Cortex of kidney (tissue), 1 donor: ENCODE measurements at places on chromosomes 12 and 14.

DNA sequence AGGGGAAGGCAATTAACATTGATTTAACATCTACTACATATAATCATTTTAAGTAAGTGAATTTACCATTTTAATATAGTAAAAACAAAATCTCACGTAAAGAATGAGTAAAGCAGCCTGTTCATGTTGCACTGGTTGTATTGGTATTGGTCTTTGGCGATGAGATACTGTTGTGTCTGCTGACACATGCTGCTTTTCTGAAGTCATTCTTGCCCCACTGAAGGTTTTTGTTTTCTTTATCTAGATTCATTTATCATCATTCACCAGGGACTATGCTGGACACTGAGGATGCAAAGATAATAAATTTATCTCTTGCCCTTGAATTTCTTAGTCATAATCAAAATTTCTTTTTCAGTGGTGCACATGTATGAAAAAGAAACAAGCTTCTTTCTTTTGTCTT is 246.2 kb upstream of the NPAS3 start:
- no peak for DNase-seq

GRCh38 chr14:36217027-36217426 is 40.5 kb upstream of the PTCSC3 start:
- no peak for DNase-seq

DNA sequence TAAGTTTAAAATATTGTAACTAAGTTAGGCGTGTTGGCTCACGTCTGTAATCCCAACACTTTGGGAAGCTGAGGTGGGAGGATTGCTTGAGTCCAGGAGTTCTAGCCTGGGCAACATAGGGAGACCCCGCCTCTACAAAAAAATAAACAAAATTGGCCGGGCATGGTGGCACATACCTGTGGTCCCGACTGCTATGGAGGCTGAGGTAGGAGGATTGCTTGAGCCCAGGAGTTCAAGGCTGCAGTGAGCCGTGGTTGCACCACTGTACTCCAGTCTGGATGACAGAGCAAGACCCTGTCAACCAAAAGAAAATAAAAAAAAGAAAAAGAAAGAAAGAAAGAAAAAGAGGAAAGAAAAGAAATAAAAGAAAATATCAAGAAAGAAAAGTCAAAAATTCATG is 72.5 kb downstream of the TSPAN11 start:
- no peak for DNase-seq

- no peak for DNase-seq
Measured at GRCh38 chr12:118325081-118325480, 47.6 kb downstream of the TAOK3 start.

DNA sequence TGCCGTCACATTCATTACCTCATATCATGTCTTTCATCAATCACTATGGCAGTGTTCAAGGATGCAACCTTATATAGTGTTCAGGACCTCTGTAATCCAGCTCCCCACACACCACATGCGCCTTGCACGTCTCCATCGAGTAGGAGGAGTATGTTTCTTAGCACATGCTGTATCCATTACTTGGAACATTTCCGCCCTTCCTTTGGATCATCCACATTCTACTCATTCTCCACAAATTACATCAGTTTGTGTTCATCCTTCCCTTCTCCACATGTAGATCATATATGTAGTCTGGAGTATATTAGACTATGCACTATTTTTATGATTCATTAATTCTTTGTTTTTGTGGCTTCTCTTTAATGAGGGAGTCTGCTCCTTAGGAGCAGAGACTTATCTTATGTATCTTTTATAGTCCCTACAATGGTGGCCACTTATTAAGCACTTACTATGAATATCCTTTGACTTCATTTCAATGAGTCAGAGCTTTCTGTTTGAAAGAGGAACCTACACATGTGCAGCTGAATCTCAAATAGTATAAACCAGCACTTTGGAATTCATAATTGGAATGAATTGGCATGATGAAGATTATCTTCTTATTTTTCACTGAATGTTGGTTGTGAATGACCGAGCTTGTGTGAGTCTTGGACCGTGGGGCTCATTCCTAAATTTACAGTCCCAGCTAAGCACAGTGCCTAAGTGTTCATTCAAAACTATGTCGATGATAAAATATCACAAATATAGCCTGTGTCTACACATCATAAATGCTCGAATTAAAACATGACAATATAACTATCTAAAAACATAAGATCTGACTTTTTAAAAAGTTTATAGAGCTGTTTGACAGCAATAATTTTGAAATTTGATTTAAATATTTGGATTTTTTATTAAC is 30.2 kb upstream of the NPAS3 start:
- no peak for DNase-seq

GRCh38 chr14:26870722-26871617 is 273.1 kb upstream of the NOVA1 start:
- no peak for DNase-seq

DNA sequence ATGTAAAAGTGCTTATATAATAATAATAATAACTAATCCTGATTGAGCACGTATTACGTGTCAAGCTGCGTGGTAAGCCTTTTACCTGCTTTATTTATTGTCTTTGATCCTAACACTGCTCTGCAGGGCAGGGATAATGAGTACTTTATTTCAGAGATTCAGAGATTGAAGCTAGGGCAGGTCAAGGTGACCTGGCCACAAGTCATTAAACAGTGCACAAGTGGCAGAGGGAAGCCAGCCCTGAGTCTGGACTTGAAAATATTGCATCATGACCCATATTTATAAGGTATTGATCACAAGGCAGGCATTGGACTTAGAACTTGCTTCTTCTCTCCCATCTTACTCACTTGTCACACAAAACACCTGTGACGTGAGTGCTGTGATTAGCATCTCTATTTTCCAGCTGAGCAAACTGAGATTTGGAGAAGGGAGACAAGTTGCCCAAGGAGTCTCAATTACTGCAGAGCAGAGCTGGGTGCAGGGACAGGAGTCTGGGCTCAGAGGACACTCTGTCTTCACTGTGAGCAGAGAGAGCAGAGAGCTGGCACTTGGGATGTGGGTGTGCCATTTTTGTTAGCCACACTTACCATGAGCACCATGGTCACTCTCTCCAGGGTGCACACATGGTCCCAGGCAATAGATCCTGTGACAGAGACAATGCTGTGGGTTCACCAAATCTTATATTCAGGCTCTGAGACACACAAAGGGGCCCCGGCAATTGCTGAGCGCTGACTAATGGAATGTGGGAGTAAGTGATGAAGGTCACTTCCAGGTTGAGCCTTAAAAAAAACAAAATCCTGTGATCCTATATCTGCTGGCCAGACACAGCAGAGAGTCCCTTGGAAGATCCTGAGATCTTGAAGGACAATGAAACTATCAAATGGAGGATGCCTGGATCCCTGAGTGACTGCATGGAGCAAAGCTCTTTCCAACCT is 113.2 kb upstream of the MED13L start:
- DNase-seq, result no peak

GRCh38 chr12:41514021-41514777 is 326.1 kb downstream of the PDZRN4 start:
- no peak for DNase-seq

GRCh38 chr12:94798113-94798512 is 147.8 kb upstream of the TMCC3 start:
- no peak for DNase-seq

DNA sequence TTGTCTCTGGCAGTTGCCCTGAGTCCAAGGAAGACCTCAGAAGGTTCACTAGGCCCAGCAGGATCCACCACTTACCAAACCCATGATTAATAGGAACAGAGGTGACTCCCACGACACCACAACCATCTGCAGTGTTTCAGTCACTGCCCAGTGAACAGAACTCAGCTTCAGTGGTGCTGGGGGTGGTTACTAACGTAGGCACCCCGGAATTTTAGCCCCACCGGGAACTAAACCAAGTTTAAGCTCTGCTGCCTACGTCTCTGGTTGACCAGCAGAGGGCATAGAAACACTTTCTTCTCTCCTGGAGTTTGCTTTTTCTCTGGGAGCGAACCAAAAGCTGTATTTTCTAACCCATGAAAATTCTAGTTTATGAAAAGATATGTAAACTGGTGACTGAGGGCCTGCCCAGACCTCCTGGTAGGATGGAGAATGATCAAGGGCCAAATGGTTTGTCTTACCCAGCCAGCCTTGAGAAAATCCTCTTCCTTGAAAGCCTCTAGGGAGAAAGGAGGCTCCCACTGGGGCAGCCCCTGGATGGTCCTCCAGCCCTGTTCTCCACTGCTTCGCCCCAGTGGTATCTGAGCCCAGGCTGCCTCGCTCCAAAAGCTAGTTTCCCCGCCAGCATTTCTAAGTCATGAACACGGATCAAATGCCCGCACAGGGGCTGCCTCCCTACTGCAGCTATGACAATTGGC is 379.8 kb downstream of the DPF3 start:
- no peak for DNase-seq

- DNase-seq, result no peak
Measured at GRCh38 chr12:102880783-102881182, 36.3 kb downstream of the PAH start.
